ENCODE measurements at places on chromosomes 3 and 15.

- DNase-seq = no peak
These were observed 32.0 kb downstream of the ZBTB38 start for GRCh38 chr3:141400073-141400971.

- no peak for DNase-seq
These were observed 165.3 kb downstream of the GOLIM4 start for GRCh38 chr3:167930453-167930852.

DNA sequence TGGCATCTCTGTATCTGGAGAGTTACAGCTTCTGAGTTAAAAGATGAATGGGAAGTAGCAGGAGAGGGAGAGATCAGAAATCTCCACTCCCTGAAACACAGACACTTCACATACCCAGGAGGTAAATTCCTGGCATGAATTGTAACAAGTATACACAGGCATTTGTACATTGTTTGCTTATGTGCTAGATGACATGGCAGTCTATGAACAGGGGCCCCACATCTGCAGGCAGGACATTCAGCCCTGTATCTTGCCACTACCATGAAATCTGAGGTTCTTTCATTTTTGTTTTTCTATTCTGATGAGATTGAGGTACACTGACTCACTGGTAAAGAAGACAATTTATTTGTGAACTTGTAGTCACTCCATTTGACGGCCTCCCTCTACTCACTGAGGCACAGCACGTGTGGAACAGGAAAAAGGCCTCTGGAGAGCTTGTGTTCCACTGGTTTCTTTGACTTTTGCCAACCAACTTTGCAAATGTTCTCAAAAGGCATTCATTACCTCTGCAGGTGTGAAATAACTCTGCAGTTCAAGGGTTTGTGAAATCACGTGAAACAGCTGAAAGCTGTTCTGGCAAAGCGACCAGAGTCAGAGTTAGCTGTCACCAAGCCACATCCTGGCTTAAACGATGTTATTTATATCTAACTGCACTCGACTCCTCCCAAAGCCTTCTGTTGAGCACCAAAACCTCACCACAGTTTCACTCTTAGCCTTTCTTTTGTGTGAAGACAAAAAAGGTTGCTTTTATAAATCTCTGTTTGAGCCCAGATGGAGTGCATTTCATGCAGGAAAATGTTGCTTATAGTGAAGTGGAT is 401.3 kb upstream of the CFAP20DC start:
- DNase-seq = peak; percentile 5

DNA sequence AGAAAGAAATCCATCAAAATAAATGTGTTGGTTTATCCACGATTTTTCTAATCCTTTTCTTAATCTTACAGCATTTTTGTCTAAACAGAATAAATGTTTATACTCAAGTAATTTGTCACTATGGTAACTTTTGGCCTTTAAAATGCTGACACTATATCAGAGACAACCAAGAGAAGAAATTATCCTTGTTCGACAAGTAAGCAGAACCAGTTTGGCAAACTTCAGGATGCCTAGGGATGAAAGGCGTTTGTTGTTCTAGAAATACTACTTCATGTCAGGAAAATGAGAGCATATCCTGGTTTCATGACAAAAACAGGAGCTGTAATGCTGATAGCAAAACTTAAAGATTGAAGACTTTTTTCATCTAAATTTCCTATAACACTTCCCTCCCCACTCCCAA is 308.0 kb upstream of the ATP11B start:
- DNase-seq = no peak

DNA sequence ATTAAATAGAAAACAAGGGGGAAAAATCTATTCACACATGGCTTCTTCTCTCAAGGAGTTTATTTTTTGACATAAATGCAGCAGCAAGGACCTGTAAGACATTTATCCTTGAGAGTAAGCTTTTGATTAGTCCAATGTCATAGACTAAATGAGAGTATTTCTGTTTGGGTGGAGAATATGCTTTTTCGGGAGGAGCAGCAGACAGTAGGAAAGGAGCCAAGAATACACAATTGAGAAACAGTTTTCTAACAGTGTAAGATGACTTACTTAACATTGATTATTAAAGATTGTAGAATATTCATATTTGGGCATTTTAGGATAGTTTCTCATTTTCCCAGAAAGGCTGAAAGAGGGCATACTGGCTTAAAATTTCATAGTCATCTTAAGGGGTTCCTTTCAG is 65.9 kb upstream of the PAQR5 start:
- no peak for DNase-seq

GRCh38 chr15:59158701-59159034 is 48.0 kb upstream of the LDHAL6B start:
- no peak for DNase-seq

GRCh38 chr3:58177747-58178527 is 32.8 kb downstream of the DNASE1L3 start:
- peak; percentile 92 for DNase-seq

GRCh38 chr3:127774647-127775046 is 47.7 kb downstream of the MGLL start:
- DNase-seq = no peak

GRCh38 chr3:154364849-154365248 is 40.6 kb upstream of the DHX36 start:
- DNase-seq = no peak

GRCh38 chr15:46622851-46623250 is 988.0 kb downstream of the SQOR start:
- no peak for DNase-seq
